ENCODE measurements at places on chromosomes 12 and 14.

DNA sequence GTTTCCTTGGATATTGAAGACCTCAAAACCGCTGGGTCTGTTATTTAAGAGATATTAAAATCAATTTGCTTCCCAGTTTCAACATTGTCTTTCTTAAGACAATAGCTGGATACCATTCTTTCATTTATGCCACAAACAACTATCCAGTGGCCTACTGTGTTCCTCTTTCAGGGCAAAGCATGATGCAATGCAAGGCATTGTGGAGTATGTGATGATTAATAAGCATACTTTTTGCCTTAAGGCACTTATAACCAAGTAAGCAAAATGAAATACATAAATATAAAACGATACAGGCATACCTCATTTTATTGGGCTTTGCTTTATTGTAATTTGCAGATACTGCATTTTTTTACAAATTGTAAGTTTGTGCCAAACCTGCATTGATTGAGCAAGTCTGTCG, 45.5 kb downstream of the SCN8A start:
- no peak overlapping the region for H3K27ac ChIP-seq
- no peaks in the 10 kb centered on the region for H3K27me3 ChIP-seq
- no peak for DNase-seq
- H3K4me1 ChIP-seq, result no peaks in the 10 kb centered on the region
- H3K4me3 ChIP-seq, result no peak overlapping the region

GRCh38 chr12:108671110-108671509, 37.4 kb upstream of the SELPLG start:
- H3K27ac ChIP-seq, result peak overlapping the region; percentile 5
- H3K4me3 ChIP-seq, result no peak overlapping the region
- DNase-seq, result no peak
- H3K4me1 ChIP-seq, result peaks cover 14% of the 10 kb centered on the region
- no peaks in the 10 kb centered on the region for H3K27me3 ChIP-seq

DNA sequence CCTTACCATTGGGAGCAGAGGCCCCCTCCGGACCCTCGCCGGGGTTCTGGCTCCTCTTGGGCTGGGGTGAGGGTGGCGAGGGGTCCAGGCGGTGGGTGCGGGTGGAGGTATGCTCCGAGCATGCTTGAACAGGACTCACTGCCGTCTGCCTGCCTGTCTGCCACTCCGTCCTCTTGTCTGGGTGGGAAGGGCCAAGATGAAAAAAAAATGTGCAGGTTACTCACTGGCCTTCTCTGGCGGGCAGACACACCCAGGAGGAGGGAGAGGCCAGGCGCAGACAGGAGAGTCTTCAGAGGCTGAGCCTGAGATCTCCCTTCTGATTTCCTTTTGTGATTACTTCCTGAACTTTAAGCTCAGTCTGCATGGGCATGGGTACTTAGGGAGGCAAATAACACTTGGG, 76.1 kb downstream of the STON2 start:
- H3K27me3 ChIP-seq, result peaks cover 19% of the 10 kb centered on the region
- no peak for DNase-seq
- H3K4me3 ChIP-seq, result no peak overlapping the region
- no peaks in the 10 kb centered on the region for H3K36me3 ChIP-seq

DNA sequence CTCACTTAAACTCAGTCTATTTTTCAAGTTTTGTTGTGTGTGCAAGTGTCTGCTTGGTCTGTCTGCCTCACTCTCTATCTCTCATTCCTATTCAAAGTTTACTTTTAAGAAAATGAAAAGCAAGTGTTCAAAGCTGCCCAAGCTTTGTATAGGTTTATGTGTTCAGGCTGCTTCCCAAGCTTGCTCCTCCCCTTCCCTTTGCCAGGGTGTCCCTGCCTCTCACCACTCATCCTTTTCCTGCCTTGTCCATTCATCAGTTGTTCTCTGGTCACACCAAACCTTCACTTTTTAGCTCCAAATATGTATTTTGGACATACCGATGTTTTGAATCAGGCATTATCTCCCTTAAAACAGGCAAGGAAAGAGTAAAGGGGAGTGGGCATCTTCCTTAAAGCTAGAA, 41.3 kb downstream of the STK38L start:
- no peak overlapping the region for H3K4me3 ChIP-seq
- H3K27me3 ChIP-seq, result no peaks in the 10 kb centered on the region
- DNase-seq, result peak; percentile 53

DNA sequence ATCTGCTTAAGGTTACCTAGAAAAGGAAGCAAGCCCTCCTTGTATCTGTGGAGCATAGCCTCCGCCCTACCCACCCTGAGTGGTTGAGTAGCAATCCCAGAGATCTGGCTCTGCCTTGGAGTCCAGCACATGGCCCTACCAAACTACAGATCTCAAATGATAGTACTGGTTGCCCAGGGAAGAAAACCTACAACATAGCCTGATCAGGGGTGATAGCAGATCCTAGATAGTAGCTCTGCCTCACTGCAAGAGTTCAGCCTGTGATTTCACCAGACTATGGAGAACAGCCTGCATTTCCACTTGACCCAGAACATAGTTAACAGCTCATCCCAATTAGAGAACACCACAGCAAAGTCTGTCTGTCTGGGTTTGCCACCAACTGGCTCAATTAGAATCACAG, 279.5 kb downstream of the ETNK1 start:
- no peaks in the 10 kb centered on the region for H3K36me3 ChIP-seq
- H3K4me3 ChIP-seq, result no peak overlapping the region
- no peaks in the 10 kb centered on the region for H3K27me3 ChIP-seq
- no peaks in the 10 kb centered on the region for H3K4me1 ChIP-seq
- no peak overlapping the region for H3K27ac ChIP-seq
- DNase-seq, result no peak

DNA sequence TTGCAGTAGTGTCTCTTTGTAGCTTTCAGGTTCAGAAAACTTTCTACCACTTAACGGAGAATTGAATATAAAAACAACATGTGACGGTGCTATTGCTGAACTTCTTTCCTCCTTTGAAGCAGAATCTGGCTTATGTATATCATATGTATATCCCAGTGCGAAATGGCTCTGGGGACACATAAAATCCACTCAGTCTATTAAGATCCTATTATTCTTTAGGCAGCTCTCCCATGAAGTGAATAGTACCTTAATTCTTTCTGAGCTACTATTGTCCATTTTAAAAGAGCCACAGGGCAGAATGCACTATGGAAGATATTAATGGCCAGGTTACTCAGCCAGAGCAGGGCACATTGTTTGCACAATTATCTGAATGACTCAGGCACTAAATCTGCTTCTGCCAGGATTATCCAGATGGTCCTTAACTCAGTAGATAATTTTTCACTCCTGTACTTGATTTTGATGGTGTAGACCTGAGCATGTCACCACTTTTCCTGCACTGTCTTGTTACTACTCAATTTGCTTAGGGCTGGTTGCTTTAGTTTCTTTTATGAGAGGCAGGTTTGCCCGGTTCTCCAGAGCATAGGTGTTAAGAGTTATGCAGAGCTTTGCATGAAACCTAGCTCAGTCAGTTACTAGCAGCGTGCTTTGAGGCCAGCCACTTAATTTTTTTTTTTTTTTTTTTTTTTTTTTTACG, 5.5 kb downstream of the CNTN1 start:
- no peak for DNase-seq
- peaks cover 8% of the 10 kb centered on the region for H3K4me1 ChIP-seq
- no peaks in the 10 kb centered on the region for H3K36me3 ChIP-seq
- peaks cover 6% of the 10 kb centered on the region for H3K27me3 ChIP-seq
- H3K4me3 ChIP-seq, result no peak overlapping the region
- no peak overlapping the region for H3K27ac ChIP-seq

DNA sequence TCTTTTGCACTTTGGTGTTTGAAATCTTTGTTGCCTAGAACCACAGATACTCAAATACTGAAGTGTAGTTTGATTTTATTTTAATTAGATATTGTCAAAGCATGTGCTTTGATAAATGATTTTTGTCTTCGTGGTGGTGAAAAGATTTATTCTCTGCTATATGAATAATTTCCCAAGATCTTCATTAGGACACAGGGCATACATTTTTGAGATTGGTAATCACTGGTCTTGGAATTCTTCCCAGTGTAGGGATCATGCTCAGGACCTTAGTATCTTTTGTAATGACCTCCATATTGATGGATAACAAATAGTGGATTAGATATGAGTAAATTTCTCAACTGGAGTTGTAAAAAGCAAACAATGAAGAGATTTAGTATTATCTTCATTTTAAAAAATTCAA, 28.2 kb downstream of the TBK1 start:
- H3K27me3 ChIP-seq, result no peaks in the 10 kb centered on the region
- no peaks in the 10 kb centered on the region for H3K4me1 ChIP-seq
- peaks cover 83% of the 10 kb centered on the region for H3K36me3 ChIP-seq

- peak; percentile 8 for DNase-seq
- peaks cover 3% of the 10 kb centered on the region for H3K27me3 ChIP-seq
- H3K36me3 ChIP-seq, result no peaks in the 10 kb centered on the region
- H3K4me1 ChIP-seq, result no peaks in the 10 kb centered on the region
- H3K27ac ChIP-seq, result no peak overlapping the region
- H3K4me3 ChIP-seq, result no peak overlapping the region
Measured at GRCh38 chr12:100473050-100473715, 483 bp upstream of the NR1H4 start.
